ENCODE measurements at places on chromosomes 1 and 21.

- DNase-seq = peak; percentile 31
These were observed 1.4 kb upstream of the USP1 start for GRCh38 chr1:62435231-62436038.

DNA sequence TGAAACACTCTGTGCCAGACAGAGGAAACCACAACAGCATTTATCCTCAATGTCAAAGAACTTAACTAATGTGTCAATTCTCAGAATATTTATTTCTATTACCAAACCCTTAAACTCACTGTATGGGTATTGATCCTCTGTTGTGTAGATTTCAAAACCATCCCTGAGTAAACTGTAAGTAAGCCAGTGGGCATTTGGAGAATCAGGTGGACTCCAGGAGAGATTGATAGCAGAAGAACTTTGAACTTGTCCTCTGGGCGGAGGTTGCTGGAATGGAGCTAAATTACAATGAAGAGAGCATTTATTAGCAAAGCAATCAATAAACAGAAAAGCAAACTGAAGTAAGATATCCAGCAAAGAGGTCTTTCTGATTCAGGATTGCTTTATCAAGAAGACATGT lies 216.1 kb downstream of the USH2A start:
- DNase-seq = no peak

- peak; percentile 66 for DNase-seq
These were observed 801 bp downstream of the TRAF5 start for GRCh38 chr1:211327346-211327921.

DNA sequence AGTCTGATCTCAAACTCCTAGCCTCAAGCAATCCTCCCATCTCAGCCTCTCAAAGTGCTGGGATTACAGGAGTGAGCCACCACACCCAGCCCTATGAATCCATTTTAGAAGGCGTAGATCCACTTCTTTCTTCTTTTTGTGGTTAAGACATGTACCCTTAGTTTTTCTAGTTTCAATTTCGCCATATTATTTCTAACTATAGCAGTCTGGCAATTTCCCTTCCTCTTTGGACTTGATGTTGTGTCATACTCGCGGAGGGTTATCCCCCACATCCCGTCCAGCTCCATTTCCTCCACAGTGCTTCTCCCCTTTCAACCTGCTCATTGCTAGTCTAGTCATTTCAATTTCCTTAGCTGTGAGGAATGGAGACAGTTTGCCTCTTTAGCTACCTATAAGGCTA lies 5.2 kb upstream of the LRRC8D start:
- no peak for DNase-seq

DNA sequence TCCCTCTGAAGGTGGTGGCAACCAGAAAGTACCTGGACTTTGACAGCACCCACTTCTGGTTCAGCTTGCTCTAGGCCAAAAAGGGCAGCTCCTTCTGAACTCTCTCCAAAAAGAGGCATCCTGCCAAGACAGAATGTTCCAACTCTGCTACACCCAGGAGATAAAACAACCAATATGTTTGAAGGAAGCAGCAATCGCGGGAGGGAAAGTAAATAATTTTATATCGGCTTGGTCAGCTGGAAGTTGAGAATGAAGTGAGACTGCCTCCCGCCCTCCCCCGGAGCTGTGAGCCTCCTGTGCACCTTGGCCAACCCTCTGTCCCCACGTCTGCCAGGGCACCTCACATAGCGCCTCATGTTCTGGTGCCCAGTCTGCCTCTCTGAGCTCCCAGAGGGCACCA lies 130.3 kb upstream of the ATP1A1 start:
- no peak for DNase-seq

GRCh38 chr1:204574016-204574864 lies 58.0 kb downstream of the MDM4 start:
- peak; percentile 44 for DNase-seq

DNA sequence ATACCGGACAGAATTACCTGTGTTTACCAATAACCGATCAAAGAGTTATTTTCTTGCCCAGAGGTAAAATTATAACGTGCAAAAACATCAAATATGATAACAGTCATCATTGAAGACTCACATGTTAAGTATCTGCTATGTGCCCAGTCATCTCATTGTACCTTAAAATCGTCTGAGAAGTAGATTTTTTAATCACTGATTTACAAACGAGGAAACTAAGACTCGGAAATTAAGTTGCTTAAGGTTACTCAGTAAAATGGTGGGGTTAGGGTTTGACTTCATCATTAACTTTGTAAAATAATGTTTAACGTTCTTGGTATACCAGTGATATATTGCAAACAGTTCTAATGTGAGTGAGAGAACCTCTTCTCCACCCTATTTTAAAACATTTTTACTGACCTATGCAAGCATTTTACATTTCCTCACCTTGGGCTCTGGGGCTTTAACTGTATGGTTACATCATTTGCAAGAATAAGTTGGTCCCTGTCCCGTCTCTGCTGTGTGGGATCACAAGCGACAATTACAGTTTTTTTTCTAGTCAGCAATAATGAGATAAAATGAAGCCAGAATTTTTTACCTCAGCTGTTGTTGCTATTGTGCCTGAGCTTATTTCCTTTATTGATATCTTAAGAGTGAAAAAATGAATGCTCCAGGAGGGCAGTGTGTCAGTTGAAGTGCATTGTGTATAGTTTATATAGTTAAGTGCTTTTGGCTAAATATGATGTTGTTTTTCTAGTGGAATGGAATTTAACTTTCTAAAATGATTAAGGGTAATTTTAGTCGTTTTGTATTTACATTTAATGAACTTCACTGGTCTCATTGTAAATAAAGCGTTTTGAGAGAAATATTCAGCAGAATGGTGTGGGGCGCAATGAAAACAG lies 2.7 kb downstream of the RPRD2 start:
- DNase-seq = no peak
